ENCODE measurements at places on chromosomes 4 and X.

GRCh38 chr4:178577933-178578332 lies 1135.7 kb upstream of the AGA start:
- no peak for DNase-seq

- no peak for DNase-seq
Observed at GRCh38 chr4:9913846-9914245, 107.5 kb downstream of the SLC2A9 start.

GRCh38 chr4:141013899-141014298 lies 119.4 kb downstream of the RNF150 start:
- no peak for DNase-seq

- no peak for DNase-seq
Observed at GRCh38 chr4:36320117-36320896, 38.9 kb downstream of the DTHD1 start.

GRCh38 chr4:8279321-8280157 lies 10.0 kb downstream of the HTRA3 start:
- no peak for DNase-seq

GRCh38 chr4:86946868-86947500 lies 12.2 kb downstream of the AFF1 start:
- DNase-seq, result no peak

Data from activated CD4-positive, alpha-beta T cell treated with anti-CD3 and anti-CD28 coated beads, Interleukin-2, amount 10 ng/mL, durations not matched to agents 7 days and 5 days (primary cell).